ENCODE measurements at places on chromosomes 7 and 10.

- no peak for DNase-seq
These were observed 85.5 kb downstream of the SLC25A13 start for GRCh38 chr7:96236198-96237039.

- no peak for DNase-seq
These were observed 143.2 kb upstream of the PCBD1 start for GRCh38 chr10:71031603-71032002.

- no peak for DNase-seq
These were observed 15.6 kb upstream of the AKR1C3 start for GRCh38 chr10:5078547-5079180.

DNA sequence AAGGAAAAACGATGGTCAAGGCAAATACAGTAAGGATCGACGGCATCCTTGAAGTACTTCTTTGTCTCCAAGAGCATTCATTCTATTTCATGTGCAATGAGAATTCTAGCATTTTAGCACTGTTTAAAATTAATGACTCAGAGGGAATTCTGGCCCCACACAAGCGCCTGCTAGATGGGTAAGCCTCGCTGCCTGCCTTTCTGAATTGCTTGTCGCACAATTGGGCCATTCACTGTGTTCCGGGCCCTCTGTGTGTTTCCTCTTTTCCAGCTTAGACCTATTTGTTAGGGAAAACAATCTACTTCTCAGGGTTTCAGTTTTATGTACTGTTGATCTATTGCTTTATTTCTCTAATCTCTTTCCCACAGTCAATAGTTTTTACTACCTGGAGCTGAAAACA, 204.7 kb upstream of the ZNF32 start:
- peak; percentile 5 for DNase-seq

GRCh38 chr7:16758036-16758435, 4.5 kb downstream of the TSPAN13 start:
- DNase-seq, result no peak

DNA sequence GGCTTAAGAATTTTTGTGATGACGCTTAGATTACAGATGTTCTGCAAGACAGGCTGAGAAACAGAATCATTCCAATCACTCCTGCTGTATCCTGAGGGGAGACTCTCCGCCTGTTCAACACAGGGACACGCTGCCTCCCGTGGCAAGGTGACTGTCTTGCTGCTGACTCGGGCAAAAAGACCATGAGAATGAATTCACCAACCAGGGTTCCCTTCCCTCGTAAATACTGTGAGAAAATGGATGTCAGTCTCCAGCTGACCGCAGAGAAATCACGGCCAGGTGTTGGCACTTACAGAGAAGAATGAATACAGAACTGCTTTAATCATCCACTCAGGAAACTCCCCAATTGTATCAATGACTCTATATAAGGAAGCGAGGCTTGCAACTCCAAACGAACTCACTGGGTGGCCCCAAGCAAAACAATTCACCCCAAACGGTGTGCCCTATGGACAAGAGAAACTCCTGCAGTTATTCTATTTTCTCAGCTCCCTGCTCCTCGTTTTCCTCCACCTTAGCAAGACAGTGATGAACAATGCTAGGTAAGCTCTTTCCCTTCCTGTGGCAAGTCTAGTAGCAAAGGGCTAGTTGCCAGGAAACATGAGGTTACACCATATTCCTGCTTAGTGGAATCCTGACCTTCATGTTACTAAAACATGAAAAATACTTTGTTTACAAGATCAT, 22.8 kb downstream of the GNA12 start:
- peak; percentile 83 for DNase-seq

GRCh38 chr10:133061296-133062038, 26.3 kb upstream of the ADGRA1 start:
- DNase-seq, result no peak

DNA sequence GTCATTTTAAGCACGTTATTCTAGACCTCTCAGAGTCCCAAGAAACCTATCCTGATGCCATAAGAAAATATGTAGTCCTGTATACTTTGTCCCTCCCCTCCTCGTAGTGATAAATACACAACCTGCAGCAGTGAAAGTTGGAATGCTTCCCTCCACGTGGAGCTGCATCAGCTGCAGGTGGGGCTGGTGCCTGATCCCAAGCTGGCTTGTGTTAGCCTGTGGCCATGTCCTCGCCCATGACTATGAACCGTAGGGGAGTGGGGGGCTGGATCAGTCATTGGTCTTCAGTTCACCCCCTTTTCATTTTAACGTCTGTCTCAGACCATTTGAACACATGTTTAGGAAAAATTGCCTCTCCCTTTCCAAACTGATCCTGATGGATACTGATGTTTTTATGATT, 171.4 kb upstream of the HABP2 start:
- DNase-seq, result no peak

GRCh38 chr7:140249036-140249806, 72.4 kb upstream of the KDM7A start:
- no peak for DNase-seq

- no peak for DNase-seq
These were observed 741 bp downstream of the GPR85 start for GRCh38 chr7:113085781-113086390.

GRCh38 chr10:13404791-13405190, 56.7 kb upstream of the SEPHS1 start:
- DNase-seq, result no peak

- DNase-seq, result no peak
These were observed 94.0 kb upstream of the TARP start for GRCh38 chr7:38367301-38367890.

DNA sequence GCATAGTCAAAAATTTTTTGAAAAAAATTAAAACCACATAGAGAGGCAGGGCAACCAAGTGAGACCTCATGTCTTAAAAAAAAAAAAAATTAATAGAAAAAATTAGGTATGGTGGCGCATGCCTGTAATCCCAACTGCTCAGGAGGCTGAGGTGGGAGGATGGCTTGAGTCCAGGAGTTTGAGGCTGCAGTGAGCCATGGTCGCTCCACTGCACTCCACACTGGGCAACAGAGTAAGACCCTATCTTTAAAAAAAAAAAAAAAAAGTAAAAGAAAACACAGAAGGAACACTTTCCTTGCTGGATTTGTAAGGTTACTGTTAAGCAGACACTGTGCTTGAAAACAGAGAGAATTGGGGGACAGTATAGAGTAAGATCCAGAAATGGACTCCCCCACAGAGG, 58.1 kb downstream of the ALOX5 start:
- no peak for DNase-seq

DNA sequence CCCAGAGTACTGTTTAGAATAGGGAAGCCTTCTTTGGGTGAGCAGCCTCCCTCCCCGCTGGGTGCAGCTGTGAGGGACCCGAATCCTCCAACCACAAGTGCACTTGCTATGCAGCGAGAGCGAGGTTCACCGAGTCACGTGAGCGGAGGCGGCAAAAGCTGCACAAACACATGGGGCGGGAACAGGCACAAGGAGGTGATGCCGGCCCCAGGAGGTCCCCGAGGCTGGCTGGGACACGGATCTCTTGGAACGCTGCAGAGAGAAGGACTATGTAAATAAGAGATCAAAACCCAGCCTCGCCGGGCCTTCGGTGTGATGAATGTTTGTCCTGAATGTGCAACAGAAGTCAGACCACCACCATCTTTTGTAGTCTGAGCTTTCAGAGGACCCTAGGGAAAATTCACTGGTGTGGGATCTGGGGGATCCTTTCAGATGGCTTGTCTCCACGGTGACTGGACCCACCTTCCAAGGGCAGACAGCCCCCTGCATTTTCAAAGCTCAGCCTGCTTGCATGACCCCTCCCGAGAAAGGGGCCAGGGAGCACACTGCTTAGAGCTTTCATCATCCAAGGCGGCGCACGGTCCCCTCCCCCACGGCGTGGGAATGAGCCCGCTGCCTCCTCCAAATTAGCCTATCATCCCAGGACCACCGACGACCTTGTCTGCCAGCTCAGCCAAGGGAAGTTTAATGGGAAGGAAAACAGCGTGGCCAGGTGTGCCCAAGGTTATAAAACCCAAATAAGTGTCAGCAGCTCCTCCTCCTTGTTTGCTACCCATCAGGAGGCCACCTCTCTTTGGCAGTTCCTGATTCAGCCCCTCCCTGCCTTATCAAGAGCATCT, 327.7 kb downstream of the CXCL12 start:
- no peak for DNase-seq

- DNase-seq, result no peak
These were observed 51.6 kb downstream of the TES start for GRCh38 chr7:116261904-116262303.

DNA sequence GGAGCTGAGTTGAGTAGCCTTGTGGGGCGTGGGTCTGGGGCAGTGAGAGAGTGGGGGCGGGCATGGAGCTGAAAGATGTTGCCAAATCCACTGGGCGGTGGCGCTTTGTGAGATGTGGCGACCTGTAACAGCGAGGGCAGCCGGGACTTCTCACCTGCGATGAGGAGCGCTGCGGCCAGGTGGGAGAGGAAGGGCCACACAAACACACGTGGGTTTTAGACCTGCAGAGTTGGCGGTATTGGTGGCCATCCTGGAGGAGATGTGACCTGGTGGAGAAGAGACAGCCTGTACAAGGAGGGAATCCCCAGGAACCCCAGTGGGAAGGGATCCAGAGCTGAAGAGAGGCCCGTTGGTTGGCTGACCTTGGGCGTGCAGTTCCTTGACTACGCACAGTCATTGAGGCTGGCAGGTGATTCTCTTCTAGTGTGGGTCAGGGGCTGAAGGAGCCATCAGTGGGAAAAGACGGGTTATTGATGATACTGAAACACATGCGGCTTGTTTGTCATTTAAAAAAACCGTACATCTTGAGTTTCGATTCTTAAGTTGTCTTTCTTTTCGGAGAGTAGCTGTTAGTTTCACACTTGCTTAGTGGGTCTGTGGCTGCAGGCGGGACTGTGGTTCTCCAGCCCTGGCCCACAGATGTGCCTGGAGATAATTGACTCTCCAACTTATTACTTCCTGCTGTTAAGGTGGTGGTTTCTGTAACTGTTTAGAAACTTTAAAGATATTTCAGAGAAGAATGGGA, 2.4 kb downstream of the CHST12 start:
- no peak for DNase-seq

DNA sequence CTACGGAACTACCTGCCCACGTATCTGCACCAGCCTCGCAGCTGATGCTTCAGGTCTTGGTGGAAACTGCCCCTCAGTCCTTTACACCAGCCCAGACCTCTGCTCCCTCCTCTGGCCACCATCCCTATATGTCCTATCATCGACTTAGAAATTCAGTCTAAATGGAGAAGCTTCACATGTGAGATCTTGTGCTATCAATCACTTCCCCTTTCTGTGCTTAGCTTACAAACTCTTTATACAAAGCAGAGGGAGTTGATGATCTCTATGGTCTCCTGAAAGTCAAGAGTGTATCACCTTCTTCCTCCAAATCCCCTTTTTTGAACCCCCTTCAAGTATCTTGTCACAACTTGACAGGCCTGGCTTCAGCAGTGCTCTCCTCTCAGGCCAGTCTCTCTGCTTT, 30.7 kb downstream of the ZNF777 start:
- DNase-seq, result no peak

- peak; percentile 80 for DNase-seq
These were observed 12.7 kb downstream of the XRCC2 start for GRCh38 chr7:152663148-152663740.

DNA sequence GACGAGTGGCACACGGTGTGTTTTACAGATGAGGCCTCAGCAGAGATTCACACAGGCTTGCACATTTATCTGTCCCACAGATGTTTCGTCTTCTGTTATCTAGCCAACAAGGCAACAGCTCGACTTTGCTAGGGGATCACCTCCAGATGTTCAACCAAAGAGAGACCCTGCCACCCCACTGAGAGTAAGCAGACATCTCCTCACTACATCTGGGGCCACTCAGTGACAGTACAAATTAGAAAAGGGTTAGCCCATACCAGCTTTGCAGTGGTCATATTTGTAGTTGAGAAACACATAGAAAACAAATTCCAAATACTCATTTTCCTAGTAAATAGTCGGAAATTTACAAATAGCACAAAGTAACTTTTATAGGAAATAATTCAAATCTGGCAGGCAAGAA, 164.2 kb downstream of the HDAC9 start:
- DNase-seq, result no peak

DNA sequence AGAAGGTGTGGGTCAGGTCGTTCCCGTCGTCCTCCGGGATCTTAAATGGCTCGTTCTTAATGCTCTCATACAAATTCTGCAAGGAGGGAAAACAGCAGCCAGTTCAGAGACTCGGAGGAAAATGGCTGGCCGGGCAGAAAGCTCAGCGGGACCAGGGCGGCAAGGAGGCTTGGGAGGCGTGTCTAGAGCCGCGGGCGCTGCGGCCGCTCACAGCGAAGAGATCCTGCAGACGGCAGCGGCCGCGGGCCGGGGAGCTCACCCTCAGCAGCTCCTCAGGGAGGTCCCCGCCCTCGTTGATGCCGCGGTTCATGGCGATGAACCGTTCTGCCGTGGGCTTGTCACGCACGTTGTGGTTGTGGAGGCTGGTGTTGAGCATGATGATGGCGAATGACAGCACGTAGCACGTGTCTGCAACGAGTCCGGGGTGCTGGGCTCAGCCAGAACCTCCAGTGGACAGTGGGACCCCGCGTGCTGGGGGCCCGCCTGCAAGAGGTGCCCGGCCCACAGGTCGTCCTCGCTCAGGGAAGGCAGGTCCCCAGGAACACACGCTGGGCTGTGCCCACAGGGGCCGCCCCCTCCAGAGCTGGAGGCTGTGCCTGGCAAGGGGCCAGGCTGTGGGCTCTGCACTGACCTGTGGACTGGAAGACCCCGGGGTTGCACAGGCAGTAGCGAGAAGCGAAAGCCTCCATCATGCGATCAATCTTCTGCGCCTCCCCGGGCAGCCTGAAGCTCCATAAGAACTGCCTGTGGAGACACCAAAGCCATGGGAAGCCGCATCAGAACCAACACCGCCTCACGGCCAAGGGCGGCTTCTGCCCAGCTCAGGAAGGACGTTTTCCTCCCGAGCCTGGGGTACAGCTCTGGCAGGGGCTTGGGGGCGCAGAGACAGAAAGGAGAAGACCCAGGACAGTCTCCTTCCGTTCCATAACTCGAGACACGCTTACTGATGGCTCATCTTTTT, 101.6 kb downstream of the CYTH3 start:
- DNase-seq, result no peak

GRCh38 chr10:19497026-19497425, 319.2 kb upstream of the PLXDC2 start:
- DNase-seq, result no peak

DNA sequence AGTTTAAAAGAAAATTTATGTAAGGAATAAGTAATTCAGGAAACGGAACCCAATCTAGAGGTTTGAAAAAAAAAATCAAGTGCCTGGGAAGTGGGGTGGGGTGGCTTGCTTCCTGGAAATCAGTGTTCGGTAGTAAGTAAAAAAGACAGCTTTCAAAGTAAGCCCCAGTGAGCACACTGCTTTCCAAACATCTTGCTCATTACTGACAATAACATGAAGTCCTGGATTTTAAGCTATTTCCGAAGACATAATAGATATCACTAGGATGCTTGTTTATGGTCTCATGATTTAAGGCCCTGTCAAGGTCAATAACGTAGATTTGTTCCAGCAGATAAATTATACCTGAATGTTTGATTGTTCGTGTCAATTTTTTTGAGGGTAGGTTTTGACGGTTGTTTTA, 1.3 kb downstream of the STAMBPL1 start:
- no peak for DNase-seq

- peak; percentile 72 for DNase-seq
These were observed 20.2 kb downstream of the PDCD11 start for GRCh38 chr10:103416436-103417147.
